ENCODE measurements at places on chromosomes 16 and 17.

DNA sequence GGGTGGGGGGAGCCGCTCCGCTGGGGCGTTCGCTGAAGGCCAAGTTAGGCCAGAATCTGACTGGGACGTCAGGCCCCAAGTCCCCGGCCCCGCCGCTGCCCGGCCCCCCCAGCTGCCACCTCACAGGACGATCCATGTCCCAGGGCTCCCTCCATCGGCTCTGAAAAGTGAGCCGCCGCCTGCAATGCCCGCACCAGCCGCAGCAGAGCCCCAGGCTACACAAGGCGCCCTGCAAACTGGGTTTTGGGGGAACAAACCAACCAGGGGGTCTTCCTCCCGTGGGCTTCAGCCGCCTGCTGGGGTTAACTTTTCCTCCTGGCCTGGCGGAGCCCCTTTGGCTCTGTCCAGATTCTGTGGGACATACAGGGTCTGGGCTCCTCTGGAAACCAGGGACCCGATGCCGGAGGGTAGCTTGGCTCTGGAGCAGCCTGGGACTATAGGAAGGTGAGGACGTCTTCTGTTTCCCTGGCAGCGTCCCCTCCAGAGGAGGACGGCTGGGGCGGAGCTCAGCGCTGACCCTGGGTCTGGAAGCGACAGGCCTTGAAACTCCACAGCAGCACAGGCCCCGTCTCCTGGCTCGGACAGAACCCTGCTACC lies 835 bp downstream of the NME4 start:
- DNase-seq, result peak; percentile 89

GRCh38 chr17:48637323-48638260 lies 11.4 kb upstream of the HOXB9 start:
- no peak for DNase-seq

GRCh38 chr16:15477802-15478201 lies 43.4 kb downstream of the BMERB1 start:
- no peak for DNase-seq

DNA sequence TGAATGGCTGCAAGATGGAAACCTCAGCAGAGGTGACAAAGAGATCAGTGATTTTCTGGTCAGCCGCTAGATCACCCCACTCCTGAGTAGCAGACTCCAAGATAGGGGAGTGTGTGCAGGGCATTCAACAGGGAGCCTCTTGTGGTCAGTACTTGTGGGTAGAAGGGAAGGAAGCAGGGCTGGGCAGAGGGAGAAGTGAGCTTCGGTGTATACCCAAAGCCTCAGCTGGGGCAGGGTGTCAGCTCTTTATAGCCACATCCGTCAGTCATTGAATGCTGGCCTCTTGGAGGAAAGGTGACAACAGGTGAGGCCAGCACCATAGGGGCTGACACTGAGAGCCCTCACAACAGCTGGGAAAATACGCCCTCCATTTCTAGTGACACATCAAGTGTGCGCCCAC lies 2.2 kb upstream of the SLC12A3 start:
- no peak for DNase-seq

DNA sequence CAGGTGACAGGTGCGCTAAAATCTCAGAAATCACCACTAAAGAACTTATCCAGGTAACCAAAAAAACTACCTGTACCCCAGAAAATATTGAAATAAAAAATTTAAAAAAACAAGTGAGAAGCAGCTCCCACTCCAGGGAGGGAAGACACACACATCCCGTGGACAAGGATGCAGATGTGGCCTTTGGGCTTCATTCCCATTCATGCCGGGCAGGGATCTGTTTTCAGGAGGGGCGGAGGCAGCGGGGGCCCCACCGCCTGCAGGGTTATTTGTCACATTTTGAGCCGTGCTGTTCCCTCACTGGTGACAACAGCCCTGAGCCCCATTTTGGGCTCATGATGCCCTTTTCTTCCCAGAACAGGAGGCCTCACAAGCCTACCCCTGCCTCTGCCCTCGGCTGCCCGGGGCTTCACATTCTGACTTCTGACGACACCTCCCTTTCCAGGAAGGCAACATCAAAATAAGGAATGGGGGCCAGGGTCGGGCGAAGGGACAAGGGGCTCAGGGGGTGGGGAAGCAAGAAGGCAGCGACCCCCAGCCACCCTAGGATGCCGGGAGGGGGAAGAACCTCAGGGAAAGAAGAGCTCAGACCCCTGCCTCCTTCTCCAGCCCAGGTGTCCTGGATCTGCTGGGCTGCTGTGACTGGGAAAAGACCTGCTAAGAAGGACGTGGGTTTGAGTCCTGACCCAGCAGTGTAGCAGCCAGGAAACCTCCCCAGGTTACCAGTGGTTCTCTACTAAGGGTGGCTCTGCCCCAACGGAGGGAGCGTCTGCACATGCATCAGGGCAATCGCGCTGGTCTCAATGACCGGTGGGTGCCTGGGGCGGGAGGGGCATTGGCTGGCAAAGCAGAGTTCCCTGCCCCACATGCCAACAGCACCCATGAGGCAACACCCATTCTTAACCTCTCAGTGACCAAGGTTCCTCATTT lies 2.3 kb upstream of the CD79B start:
- no peak for DNase-seq

- DNase-seq, result no peak
These were observed 17.9 kb downstream of the ACSM3 start for GRCh38 chr16:20781697-20782096.

DNA sequence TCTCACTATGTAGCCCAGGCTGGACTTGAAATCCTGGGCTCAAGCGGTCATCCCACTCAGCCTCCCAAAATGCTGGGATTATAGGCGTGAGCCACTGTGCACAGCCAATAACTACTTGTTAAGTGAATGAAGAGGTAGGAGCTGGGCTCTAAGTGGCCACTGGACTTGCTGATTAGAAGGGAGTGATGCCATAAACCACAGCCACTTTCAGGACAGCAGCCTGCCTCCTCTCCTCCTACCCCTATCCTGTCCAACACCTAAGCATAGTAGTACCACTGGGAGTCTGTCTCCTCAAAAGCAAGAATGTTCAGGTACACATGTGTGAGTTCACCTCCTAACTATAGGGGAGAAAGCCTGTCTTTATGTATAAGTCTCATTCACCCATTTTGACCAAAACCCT lies 12.2 kb upstream of the COG7 start:
- DNase-seq, result no peak

GRCh38 chr16:4285167-4285566 lies 12.3 kb upstream of the TFAP4 start:
- DNase-seq, result no peak

- DNase-seq, result no peak
These were observed 5.2 kb upstream of the SH2B1 start for GRCh38 chr16:28858421-28858820.

DNA sequence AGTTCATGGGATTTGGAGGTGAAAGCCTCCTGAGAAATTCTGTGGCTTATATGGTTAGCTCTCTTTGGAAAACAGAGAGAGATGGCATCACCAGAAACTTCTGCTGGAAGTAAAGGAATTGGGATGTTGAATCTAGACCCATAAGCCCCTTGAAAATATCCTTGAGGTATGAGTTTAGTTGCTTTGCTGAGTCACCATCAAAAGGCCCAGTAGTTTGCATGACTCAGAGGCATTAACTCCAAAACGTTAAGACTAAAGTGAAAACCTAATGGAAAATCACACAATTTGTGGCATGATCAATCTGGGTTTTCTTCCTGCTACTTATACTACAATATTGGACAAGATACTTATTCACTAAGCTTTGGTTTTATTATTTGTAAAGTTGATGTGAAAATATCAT lies 349.2 kb upstream of the SALL1 start:
- no peak for DNase-seq

DNA sequence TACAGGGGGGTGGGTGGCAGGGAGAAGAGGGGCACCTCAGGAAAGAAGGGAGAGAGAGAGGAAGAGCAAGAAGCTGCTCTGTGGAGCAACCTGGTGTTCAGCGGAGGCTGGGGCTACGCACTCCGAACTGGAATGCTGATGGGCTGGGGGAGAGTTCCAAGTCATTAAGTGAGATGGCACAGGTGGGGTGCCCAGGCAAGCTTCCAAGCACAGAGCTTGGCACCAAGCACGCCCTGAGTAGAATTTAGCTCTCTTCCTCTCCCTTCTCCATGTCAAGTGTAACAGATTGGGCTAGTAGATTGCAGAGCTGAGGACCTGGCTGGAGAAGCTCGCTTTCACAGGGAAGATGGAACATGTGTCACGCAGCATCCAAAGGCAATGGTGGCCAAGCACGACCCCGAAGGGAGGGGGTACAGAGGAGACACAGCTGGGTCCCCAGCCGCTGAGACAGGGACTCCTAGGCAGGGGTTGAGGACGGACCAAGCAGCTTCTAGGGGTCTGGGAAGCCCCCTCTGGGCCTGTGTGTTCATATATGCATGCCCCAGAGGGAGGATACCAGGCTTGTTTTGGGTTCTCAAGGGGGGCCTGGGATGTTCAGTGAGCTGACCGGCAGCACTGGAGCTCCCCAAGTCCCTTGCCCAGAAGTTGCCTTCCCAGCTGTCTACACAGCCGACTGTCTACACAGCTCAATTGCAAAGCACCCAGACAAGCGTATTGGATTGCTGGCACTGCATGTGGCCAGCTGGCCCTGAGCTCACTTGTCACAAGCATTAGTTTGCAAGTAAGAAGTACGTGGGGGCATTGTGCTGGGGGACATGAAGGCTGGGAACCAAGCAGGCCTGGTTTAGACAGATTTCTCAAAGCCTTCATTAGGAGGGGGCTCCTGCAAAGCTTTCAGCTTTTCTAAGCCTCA lies 247.8 kb downstream of the ENGASE start:
- no peak for DNase-seq

GRCh38 chr17:73566905-73567782 lies 77.1 kb downstream of the SDK2 start:
- DNase-seq, result no peak

GRCh38 chr16:46736695-46737094 lies 11.4 kb downstream of the MYLK3 start:
- no peak for DNase-seq

- DNase-seq, result no peak
These were observed 349.8 kb downstream of the SEC14L1 start for GRCh38 chr17:77490361-77491183.

DNA sequence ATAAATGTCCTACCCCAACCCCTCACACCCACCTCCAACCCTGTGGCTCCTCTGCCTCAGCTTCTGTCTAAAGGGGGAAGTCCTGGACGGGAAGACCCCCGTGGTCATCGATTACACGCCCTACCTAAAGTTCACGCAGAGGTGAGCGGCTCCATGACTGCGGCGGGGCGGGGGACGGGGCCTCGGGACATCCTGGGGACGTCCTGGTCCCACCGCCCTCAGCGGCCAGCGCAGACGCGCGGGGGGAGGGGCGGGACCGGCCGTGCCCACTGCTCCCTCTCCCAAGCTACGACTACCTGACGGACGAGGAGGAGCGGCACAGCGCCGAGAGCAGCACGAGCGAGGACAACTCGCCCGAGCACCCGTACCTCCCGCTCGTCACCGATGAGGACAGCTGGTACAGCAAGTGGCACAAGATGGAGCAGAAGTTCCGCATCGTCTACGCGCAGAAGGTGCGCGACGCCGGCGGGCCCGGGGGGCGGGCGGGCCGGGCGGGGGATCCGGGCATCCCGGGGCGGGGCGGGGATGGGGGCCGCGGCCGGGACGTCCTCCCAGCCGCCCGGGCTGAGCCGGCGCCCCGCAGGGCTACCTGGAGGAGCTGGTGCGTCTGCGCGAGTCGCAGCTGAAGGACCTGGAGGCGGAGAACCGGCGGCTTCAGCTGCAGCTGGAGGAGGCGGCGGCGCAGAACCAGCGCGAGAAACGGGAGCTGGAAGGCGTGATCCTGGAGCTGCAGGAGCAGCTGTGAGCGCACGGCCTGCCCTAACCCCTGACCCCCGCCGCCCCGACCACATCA lies 6.7 kb downstream of the RUNDC3A start:
- DNase-seq, result peak; percentile 65

DNA sequence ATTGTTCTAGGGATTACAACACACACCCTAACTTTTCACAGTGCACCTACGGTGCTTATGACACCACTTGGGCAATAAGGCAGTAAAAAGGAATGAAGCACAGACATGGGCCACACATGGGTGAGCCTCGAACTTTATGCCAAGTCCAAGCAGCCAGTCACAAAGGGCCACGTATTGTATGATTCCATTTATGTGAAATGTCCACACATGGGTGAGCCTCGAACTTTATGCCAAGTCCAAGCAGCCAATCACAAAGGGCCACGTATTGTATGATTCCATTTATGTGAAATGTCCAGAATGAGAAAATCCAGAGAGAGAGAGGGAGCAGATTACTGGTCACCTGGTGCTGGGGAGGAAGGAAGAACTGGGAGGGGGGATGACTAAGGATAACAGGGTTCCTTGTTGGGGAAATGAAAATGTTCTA lies 22.2 kb downstream of the RMI2 start:
- no peak for DNase-seq

GRCh38 chr17:7744416-7744815 lies 26.9 kb downstream of the DNAH2 start:
- DNase-seq, result no peak

GRCh38 chr16:4316864-4317531 lies 1.1 kb downstream of the GLIS2 start:
- no peak for DNase-seq

DNA sequence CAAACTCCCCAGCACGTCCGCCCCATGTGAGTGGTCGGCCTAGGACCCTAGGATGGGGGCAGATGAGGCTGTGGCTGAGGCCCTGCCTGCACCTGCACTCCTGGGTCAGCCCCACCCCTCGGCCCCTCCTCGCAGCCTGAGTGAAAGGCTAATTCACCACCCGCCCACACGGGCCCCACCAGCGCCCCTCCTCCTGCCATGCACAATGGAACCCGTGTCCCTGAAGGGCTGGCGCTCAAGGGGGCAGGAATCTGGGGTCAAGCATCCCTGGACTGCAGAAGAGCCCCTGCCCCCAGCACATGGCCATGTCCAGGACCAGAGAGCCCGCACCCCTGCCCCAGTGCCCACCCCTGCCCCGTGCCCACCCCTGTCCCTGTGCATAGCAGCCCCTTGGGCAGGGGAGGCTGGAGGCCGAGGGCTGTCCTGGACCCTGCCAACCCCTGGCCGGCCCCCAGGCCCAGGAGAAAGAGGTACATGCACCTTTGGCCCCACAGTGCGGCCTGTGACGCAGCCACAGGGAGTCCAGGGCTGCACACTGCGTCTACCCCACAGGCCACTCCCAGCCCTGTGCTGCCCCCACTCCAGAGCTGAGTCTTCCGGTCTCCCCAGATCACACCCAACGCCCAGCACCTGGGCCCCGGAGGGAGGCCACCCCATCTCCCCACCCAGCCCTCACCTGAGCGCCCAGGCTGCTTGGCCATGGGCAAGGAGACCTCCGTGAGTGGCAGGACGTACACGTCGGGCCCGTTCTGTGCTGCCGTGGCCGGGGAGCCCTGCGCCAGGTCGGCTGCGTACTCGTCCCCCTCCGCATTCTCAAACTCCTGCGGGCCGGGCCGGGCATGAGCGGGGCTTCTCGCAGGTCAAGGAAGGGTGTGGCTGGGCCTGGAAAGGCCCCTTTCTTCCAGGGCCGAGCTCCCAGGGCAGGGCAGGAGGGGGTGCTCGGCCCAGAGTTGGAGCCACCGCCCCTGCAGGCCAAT lies 34.6 kb upstream of the PVALEF start:
- no peak for DNase-seq

- peak; percentile 25 for DNase-seq
These were observed 907.5 kb downstream of the CDH8 start for GRCh38 chr16:61128545-61129323.

Measured in glutamatergic neuron (in vitro differentiated cells).